ENCODE measurements at places on chromosomes 16 and 17.

DNA sequence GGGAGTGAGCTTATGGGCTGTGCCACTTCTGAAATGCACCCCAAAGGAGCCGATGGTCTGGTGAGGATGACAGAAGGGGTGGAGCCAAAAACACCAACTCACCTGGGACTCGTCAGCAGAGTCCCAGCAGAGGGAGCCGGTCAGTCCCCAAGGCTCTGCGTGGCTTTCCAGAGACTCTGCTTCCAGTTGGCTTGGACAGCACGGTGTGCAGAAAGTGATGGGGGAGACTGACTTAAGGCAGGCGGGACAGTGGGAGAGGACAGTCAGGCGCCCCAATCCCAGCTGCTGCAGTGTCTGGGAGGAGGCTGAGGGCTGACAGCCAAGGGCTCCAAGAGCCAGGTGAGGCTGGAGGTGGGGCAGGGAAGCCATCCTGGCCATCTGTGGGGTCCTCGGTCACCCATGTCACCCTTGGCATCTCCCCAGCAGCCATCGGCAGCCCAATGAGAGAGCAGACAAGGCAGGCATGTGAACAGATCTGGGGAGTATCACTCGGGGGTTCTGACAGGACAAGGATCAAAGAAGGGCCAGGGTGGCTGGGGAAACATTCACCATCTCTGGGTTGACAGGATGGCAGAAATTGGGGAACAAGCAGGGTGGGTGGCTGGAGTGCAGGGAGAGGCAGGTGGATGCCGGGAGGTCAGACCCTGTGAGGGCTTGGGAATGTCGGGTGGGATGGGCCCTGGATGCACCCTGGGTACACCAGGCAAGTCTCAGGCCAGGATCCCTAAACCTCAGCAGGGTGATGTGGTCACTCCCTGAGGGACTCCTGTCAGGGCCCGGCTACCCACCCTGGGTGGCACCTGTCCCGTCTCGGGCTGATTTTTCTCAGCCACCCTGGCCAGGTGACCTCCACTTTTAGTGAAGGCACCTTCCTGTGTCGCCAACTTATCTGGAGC is 8.9 kb upstream of the KRTAP17-1 start:
- DNase-seq, result no peak

GRCh38 chr16:13896543-13897182 is 23.3 kb upstream of the ERCC4 start:
- DNase-seq, result no peak

DNA sequence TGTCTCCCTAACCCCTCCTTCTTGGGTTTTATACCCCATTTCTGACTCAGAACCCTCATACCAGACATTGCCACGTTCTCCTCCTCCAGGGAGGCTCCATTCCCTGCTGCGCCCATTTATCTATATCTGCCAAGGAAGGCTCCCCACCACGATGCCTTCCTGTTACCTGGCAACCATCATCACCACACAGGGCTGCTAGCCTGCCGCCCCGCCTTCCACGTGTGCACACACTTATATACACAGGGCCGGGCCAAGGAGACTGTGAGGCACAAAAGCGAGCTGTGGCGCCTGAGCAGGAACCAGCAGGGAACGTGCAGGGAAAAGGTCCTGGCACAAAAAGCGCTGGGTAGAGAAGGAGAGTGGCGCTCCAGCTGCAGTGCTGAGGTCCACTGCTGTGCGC is 261.8 kb downstream of the CBLN1 start:
- no peak for DNase-seq

DNA sequence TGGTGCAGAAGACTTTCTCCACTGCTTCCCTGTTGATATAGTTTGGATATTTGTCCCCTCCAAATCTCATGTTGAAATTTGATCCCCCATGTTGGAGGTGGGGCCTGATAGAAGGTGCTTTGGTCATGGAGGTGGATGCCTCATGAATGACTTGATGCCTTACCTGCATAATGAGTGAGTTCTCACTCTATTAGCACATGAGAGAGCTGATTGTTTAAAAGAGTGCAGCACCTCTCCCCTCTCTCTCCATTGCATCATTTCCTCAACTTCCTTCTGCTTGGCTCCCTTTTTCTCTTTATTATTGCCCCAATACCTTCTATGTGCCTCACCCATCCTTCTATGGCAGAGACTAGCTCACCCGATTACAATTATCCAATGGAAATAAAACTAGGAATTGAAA is 90.8 kb upstream of the COX10 start:
- no peak for DNase-seq

GRCh38 chr16:56510544-56510943 is 9.3 kb downstream of the BBS2 start:
- no peak for DNase-seq

GRCh38 chr16:52552643-52553042 is 5.7 kb upstream of the TOX3 start:
- no peak for DNase-seq
